ENCODE measurements at places on chromosomes 5 and 9. TPM values are rescaled to one million over a fixed set of nuclear protein-coding genes. Genes with fewer than 3 reads are reported as not detected.

The MTAP gene
- not detected for total RNA-seq

The RBM22 gene
- 51.4 TPM for total RNA-seq

The DBH gene
- not detected for total RNA-seq

The PCDHA6 gene
- total RNA-seq = 5.4 TPM

The TMEM252 gene
- not detected for total RNA-seq

The DPYSL3 gene
- 141 TPM for total RNA-seq

The CCDC183 gene
- not detected for total RNA-seq

The GFI1B gene
- total RNA-seq = not detected

The PHYHD1 gene
- not detected for total RNA-seq

The ACSL6 gene
- 0.06 TPM for total RNA-seq

The ADCY2 gene
- 0.48 TPM for total RNA-seq

The SLC36A2 gene
- total RNA-seq = not detected

The TNC gene
- 159 TPM for total RNA-seq

The TMEM171 gene
- 1.5 TPM for total RNA-seq

The ZBTB26 gene
- 6.4 TPM for total RNA-seq

The SPINK4 gene
- total RNA-seq = not detected

The EQTN gene
- not detected for total RNA-seq

Data from Daoy (cell line).